ENCODE measurements at places on chromosomes 5 and 9.

DNA sequence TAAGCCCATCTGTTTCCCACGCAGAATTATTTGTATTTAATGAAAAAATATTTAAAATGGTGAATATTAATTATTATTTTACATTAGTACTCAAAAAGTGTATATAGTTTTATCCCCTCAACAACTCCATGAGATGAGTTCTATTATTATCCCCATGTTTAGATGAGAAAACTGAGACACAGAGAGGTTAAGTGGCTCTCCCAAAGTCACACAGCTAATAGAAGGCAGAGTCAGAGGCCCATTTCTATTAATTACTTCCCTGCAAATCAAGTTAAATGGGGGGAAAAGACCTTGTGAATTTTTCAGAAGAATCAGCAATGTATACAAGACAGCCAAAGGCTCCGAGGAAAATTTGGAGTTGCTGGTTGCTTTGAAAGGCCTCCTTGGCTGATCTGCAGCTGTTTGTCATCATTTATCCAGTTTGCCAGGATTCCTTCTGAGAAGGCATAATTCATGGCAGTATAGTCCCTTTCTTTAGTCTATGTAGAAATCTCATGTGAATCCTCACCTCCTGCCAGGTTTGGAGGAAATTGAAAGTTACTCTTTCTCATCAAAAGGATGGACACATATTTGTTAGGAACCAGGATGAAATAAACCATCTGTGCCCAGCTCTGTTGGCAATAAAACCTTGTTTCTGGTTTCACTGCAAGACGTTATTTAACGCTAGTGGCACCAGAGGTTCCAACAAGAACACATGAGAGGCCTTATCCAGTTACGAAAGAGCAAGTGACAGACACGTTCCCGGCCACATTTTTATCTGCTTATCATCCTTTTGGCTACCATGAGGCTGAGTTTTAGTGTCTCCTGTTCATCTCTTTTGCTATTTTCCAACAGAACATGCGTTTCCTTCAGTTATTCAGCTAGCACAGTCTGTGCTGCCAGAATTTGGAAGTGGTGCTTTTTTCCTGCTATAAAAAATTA is 621 bp downstream of the FYB1 start:
- peak; percentile 4 for DNase-seq

DNA sequence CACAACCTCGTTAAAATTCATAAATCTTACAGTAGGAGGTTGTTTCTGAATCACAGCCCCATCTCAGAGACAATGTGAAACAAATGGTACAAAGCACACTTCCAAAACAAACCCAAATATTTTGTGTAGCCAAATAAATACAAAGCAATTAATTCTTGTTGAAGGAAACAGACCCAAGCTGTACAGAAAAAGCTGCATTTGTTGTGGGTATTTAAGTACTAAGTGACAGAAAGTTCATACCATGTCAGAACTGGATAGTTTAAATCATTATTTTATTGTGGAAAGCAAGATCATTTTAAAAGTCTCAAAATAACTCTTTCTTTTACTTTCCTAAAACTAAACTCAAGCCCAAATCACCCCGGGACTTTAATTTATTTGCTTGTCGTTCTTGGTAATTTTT is 570.7 kb downstream of the ELAVL2 start:
- no peak for DNase-seq

GRCh38 chr9:1514776-1515363 is 464.7 kb downstream of the DMRT2 start:
- no peak for DNase-seq

DNA sequence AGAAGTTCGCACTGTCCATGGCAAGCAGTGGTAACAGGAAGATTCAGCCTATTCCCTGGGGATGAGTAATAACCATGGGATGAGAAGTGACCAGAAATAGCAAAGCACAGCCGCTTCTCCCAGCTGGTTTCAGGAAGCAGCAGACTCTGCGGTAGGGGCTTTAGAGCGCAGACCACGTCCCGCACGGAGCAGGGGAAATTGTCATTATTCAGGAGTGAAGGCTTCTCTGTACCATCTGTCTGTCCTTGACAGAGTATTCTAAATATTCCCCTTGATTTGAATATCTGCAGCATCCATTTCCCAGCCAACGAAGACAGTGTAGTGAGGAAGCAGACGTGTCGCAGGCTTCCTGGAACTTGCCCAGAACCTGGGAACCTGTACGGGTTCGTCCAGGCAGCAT is 159.6 kb downstream of the NXNL2 start:
- DNase-seq = peak; percentile 49

DNA sequence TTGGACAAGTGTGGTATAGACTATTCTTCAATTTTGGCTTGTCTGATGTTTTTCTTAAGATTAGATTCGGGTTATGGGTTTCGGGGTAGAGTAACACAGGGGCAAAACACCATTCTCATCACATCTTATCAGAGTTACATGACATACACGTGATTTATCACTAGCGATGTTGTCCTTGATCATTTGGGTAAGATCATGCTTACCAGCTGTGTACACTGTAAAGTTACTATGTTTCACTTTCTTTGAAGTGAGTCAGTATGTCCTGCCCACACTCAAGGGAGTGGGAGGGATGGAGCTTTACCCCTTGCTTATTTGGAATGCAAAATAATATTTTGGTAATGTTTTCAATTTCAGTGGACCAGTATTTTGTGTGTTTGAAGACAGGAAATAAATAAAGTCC is 101.8 kb upstream of the TAF11L2 start:
- peak; percentile 49 for DNase-seq

- DNase-seq = no peak
These were observed 152.3 kb downstream of the TSSK1B start for GRCh38 chr5:113282472-113282871.

DNA sequence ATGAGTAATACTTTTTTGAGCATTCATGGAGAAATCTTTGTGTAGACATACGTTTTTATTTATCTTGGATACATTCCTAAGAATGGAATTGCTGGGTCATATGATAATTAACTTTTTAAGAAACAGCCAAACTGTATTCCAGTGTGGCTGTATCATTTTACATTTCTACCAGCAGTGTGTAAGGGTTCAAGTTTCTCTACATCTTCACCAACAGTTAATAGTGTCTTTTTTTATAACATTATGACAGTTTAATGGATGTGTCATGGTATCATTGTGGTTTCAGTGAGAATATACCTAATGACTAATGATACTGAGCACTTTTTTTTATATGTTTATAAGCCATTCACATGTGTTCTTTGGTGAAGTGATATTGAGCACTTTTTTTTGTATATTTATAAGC is 52.4 kb downstream of the NIPBL start:
- DNase-seq = peak; percentile 87

DNA sequence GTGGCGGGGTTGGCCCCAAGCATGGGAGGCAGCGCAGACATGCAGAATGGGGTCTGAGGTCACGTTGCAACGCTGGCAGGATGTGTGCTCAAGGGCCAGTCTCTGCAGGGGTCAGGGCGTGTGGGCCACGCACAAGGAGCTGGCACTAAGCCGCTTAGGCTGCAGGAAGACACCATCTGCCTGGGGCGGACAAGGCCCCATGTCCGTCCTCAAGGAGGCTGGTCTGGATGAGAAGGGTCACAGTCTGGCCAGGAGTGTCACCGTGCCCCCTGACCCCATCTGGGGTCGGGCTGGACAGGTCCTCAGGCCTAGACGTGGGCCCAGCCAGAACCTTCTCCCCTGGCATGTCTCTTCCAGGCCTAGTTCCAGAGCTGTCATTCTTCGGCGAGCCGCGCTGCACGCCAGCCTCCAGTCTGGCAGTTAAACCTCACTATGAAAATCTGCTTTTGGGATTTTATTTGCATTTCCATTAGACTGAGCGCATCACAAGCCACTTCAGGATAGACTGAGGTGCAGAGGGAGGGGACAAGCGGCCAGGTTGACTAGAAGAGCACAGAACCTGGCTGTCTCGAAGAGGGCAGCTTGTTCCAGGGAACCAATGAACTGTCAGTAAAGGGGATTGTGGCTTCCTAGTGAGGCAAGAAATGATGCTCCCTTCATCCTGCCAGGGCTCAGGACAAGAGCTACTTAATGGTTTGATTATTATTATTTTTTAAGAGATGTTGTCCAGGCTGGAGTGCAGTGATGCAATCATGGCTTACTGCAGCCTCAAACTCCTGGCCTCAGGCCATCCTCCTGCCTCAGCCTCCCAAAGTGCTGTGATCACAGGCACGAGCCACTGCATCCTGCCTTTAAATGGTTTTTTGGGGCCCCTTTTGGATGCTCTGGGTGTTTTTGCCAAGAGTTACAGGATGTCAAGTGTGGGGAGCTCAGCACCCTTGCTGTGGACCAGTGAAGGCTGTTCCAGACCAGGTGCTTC is 4.3 kb downstream of the BRD3OS start:
- DNase-seq = no peak

- DNase-seq = no peak
These were observed 418.2 kb downstream of the GABRG2 start for GRCh38 chr5:162485666-162486292.

DNA sequence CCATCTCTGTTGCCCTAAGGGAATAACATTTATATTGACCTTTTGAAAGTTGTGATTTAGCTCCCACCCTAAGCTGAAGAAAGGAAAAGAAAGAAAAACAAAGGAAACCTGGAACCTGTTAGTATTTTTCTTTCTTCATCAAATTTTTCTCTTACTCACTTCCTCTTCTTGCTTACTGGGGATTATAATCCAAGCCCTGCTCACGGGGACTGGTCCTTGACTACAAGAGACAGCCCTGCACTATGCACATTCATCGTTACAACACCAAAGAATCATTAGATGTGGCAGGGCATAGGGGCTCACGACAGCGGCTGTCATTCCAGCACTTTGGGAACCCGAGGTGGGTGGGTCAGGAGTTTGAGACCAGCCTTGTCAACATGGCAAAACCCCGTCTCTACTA is 37.8 kb upstream of the LPAR1 start:
- no peak for DNase-seq

GRCh38 chr5:82513738-82514137 is 235.6 kb upstream of the RPS23 start:
- DNase-seq = no peak

GRCh38 chr5:54738118-54738972 is 220.8 kb downstream of the SNX18 start:
- DNase-seq = peak; percentile 76

- DNase-seq = peak; percentile 65
These were observed 61.9 kb downstream of the MROH2B start for GRCh38 chr5:41009232-41009631.

DNA sequence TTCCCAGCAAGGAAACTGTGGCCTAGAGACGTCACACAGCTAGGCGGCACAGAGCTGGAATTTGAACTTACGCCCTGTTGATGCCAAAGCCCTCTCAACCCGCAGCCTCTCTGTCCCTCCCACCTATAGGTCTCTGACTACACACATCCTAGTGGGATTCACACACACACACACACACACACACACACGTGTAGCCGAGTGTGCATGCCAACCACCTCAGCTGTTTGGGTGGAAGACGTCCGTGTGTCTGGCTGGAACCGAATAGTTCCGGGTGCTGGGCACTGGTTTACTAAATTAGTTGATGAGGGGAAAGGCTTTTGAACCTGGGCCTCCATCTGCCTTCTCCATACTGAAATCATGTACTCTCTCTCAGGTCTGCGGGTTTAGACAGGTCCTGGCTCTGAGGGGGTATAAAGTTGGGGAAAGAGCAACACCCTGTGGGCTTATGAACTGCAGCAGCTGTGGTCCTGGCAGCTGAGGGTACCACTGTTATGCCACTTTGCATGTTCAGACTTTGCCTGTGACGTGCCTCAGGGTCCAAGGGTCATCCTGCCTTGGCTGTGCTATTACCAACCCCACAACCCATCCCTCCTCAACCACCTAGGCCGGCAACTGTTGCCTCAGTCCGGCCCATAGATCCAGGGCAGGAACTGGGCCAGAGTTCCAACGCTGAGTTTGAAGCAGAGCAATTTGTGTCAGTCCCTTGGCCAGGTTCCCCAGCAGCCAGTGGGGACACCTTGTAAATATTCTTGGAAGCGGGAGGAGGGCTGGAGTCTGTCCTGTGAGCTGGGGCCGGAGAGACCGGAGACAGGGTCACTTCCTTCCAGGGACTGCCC is 50.5 kb downstream of the PSD2 start:
- no peak for DNase-seq

- DNase-seq = no peak
These were observed 39.2 kb downstream of the ANXA2R start for GRCh38 chr5:43000914-43001313.

GRCh38 chr5:143437666-143438273 is 34.3 kb upstream of the NR3C1 start:
- DNase-seq = no peak

DNA sequence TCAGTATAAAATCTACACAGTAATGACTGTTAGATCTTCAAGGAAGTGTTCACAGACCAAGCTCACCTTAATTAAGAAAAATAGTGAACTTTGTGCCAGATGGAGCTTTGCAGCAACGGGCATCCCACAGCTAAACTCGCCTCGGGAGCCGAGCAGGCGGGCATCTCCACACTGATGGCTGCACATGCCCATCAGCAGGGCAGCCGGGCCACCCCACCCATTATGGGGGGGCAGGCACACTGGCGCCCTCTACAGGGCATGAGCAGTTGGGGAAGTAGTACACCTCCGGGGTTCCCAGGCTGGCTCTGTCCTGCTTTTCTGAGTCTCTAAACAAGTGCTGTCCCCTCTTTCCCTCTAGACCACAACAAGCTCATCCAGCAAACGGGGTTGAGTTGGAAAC is 21.6 kb downstream of the ANKS6 start:
- DNase-seq = peak; percentile 23

DNA sequence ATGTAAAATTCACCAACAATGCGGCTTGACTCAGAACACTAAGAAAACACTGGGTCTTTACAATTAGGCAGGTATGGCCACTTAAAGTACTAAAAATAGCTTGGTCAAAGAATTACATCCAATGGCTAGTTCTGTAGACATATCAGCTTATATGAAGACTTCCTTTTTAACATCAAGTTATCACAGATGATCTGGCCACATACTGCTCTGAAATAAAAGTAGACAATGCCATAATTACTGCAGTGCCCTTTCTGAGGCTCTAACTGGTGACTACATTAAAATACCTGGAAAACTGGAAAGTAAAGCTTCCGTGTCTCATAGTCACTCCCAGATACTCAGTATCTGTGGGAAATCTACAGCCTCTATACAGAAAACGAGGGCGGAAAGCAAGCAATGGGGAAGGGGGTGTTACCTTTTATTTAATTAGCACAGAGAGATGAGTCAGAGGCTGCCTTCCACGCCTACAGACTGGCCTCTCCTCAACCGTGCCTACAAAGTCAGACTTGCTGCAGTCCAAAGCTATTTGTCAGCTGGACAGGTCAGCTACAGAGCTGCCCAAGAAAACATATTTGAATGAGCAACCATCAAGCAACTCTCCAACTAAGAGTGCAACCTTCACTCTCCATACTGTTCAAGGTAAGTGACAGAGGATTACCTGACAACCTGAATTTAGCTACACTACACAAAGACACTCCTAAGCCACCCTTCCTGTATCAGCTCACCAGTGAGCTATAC is 8.7 kb downstream of the SERINC5 start:
- peak; percentile 93 for DNase-seq

- DNase-seq = no peak
These were observed 159.1 kb downstream of the OLFM1 start for GRCh38 chr9:135246248-135247205.

- peak; percentile 62 for DNase-seq
These were observed 119.7 kb downstream of the FANCC start for GRCh38 chr9:95197692-95198271.

GRCh38 chr5:68529581-68529980 is 314.0 kb downstream of the PIK3R1 start:
- peak; percentile 63 for DNase-seq
